ENCODE measurements at places on chromosomes 16 and 17. TPM values are rescaled to one million over a fixed set of nuclear protein-coding genes. Genes with fewer than 3 reads are reported as not detected.

The NTN1 gene
- total RNA-seq, result 21.6 TPM

The ATAD5 gene
- 0.42 TPM for total RNA-seq

The SPATA22 gene
- 0.27 TPM for total RNA-seq

The TK1 gene
- 2.6 TPM for total RNA-seq

The TRIM47 gene
- 22.6 TPM for total RNA-seq

The IL32 gene
- total RNA-seq, result 65.3 TPM

The TERF2IP gene
- 65.1 TPM for total RNA-seq

The RRAD gene
- 48.4 TPM for total RNA-seq

The ZC3H18 gene
- total RNA-seq, result 21.3 TPM

The ATP6V0D1 gene
- total RNA-seq, result 69.0 TPM

The WSCD1 gene
- total RNA-seq, result 3.4 TPM

The C1QTNF8 gene
- not detected for total RNA-seq

The C17orf100 gene
- 0.85 TPM for total RNA-seq

The VAMP2 gene
- total RNA-seq, result 56.7 TPM

The NHLRC4 gene
- 0.75 TPM for total RNA-seq

The CLEC19A gene
- not detected for total RNA-seq

The TNFSF13 gene
- total RNA-seq, result 4.7 TPM

The KRTAP2-1 gene
- not detected for total RNA-seq

The B9D1 gene
- total RNA-seq, result 9.6 TPM

The TPSD1 gene
- total RNA-seq, result not detected

The CRYBA1 gene
- total RNA-seq, result not detected

The TBX6 gene
- total RNA-seq, result 0.54 TPM

The PRSS8 gene
- not detected for total RNA-seq

The SLC38A8 gene
- 5.1 TPM for total RNA-seq

The RAB34 gene
- total RNA-seq, result 17.7 TPM

The CTRB1 gene
- total RNA-seq, result 1.8 TPM

The TSNAXIP1 gene
- 0.52 TPM for total RNA-seq

The GFOD2 gene
- 7.4 TPM for total RNA-seq

The MYOCD gene
- 60.6 TPM for total RNA-seq

The FOXL1 gene
- 1.9 TPM for total RNA-seq

The JPH3 gene
- total RNA-seq, result not detected

The KIF18B gene
- 2.0 TPM for total RNA-seq

The NUPR1 gene
- 53.2 TPM for total RNA-seq

The RBFOX1 gene
- total RNA-seq, result 52.9 TPM

The UTS2R gene
- 1.5 TPM for total RNA-seq

The ABCA8 gene
- total RNA-seq, result 25.3 TPM

The TOP2A gene
- 1.2 TPM for total RNA-seq

The KRT28 gene
- total RNA-seq, result not detected

The ITGB3 gene
- 4.9 TPM for total RNA-seq
